Stimulated activated CD4-positive, alpha-beta T cell treated with anti-CD3 and anti-CD28 coated beads, TNF-alpha, amount 100 ng/mL, for 4 hours (primary cell): ENCODE measurements at places on chromosomes 5 and 9.

- no peak for DNase-seq
Observed at GRCh38 chr5:9437741-9438240, 108.1 kb downstream of the SEMA5A start.

DNA sequence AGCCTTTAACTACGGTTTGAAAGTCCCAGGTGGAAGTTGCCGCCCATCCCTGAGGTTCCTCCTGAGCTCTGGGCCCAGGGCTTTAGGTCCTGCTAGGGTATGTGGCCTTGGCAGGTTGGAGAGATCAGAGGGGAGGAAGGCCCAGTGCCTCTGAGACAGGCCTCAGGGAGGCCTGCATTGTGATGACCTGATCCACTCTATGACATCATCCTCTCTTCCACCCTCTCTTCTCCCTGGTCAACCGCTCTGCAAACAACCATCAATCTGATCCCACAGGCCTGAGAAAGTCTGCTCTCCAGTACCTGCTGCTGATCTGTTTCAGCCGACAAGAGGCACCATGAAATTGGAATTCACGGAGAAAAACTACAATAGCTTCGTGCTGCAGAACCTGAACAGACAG, at the start of gene CCIN:
CCIN (plus strand) TSS at position 223 of the 400 bp plus-strand sequence; CDS start at position 338, 115 bp downstream.
- no peak for DNase-seq

DNA sequence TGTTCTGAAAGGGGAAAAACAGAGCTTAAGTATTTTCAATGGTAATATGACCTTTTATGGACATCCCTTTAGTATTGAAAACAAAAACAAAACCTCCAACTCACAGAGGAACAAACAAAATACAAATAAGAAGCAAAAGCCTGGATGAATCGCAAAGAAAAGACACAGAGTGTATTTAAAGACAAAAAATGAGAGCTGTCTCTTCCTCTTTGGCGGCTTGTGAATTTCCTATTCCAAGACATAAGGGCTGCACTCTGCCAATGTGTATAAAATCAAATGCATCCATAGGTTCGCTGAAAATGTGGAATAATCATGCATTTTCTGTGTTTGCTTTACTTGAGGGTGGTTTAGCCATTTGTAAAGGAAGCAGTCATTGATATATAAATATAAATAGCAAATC, 739.3 kb upstream of the ZNF608 start:
- DNase-seq, result no peak

- no peak for DNase-seq
Observed at GRCh38 chr9:127430415-127430814, 6.2 kb downstream of the ZNF79 start.

- no peak for DNase-seq
Observed at GRCh38 chr9:16716601-16717000, 153.9 kb downstream of the BNC2 start.

GRCh38 chr5:20556115-20556763, 568.2 kb upstream of the CDH18 start:
- DNase-seq, result no peak

DNA sequence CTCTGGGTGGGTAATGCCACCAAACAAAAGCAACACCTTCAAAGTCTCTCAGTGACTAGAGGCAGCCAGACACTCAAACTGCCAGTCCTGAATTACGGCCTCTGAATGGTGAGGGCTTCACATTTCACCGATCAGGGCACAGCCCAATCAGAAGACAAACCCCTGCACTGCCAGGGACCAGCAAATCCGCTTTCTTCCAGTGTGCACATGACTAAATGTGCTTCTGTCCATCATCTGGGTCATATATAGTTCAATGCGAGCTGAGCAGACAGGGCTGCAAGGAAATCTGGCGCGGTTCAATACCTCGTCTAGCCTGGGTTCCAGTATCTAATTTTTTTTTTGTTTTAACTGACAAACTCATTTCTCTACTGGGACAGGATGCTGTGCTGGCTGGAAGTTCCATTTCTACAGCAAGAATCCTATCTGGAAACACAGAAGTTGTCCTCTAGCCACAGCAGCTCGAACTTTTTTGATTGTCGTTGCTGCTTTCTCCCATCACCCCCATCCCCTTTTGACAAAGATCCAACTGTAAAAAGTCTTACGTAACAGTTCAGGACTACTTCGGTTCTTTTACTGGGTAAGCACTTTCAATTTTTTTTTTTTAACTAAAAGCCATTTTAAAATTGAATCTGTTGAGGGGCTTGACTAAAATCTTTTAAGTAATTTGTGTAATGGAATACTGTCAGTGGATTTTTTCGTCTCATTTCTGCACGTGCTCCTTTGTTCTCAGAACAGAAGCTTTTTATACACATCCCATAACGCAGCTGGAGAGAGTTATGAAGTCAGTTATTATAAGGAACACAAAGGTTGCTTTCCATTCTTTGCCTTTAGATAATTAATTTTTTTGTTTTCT, 112.7 kb downstream of the NR6A1 start:
- no peak for DNase-seq

- DNase-seq, result no peak
Observed at GRCh38 chr9:127307802-127308201, 43.2 kb downstream of the GARNL3 start.

- no peak for DNase-seq
Observed at GRCh38 chr9:129626625-129627284, 792 bp downstream of the NTMT1 start.

GRCh38 chr5:8828596-8829322, 717.1 kb downstream of the SEMA5A start:
- DNase-seq, result no peak

- no peak for DNase-seq
Observed at GRCh38 chr5:52073993-52074689, 690.9 kb downstream of the ISL1 start.

DNA sequence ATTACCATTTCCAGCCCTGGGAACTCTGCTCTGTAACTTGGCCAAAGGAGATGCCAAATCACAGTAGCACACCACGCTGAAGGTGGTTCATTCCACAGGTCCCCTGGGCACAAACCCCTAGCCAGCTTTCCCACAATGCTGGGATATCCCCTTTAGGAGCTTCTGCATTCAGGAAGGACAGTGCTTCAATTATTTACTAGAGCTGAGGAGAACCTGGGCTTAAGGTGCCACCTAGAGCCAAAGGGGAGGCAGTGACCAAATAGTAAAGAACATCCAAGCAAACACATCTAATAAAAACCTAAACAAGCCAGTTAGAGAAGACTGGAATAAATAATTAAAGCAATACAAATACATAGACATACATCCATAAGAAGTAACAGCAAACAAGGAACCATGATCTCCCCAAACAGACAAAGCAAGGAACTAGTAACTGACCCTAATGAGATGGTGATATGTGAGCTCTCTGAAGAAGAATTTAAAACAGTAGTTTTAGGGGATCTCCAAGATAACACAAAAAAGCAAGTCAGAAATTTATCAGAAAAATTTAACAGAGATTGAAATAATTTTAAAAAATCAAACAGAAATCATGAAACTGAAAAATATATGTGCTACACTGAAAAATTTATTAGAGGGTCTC, 14.6 kb downstream of the KIF4B start:
- no peak for DNase-seq
